ENCODE measurements at places on chromosomes 3 and 15.

- DNase-seq, result no peak
Measured at GRCh38 chr3:15038306-15038705, 26.8 kb downstream of the MRPS25 start.

DNA sequence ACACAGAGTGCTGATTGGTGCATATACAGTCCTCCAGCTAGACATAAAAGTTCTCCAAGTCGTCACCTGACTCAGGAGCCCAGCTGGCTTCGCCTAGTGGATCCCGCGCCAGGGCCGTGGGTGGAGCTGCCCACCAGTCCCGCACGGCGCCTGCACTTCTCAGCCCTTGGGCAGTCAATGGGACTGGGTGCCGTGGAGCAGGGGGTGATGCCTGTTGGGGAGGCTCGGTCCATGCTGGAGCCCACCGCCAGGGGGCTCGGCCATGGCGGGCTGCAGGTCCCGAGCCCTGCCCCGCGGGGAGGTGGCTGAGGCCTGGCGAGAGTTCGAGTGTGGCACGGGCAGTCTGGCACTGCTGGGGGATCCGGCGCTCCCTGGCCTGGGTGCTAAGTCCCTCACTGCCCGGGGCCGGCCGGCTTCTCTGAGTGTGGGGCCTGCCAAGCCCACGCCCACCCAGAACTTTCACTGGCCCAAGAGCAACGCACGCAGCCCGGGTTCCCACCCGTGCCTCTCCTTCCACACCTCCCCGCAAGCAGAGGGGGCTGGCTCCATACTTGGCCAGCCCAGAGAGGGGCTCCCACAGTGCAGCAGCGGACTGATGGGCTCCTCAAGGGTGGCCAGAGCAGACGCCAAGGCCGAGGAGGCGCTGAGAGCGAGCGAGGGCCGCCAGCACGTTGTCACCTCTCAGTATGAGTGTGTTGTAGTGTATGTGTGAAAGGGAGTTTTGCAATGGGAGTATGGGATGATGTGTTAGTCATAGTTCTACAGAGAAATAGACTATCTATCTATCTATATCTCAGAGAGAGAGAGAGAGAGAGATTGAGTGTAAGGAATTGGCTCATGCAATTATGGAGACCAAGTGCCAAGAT lies 69.0 kb downstream of the UBE2E2 start:
- no peak for DNase-seq

DNA sequence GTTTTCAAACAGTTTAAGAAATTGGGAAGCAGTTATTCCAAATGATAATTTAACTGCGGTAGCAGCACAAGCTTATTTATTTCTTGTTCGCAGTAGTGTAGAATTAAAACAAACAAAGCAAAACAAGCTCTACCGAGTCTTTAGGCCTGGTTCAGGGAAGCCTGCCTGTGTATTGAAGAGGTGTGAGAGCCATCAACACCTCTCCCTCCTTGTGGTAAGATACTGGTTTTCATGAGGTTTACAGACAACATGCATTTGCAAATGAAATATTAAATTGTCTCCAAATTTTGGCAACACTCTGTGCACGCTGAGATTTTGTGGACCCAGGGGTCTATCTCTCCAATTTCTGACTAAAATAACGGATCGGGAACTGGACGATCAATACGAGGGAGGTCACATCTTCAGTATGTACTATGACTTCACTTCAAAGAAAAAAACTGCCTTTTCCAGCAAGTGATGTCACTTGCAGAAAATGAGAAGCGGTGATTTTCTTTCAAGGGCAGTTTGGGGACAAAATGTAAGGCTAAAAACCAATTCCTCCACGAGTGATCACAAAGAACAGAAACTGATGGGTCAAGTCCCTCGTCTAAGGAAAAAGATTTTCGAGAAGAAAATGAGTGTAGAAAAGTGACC lies 721 bp downstream of the ATR start:
- no peak for DNase-seq

DNA sequence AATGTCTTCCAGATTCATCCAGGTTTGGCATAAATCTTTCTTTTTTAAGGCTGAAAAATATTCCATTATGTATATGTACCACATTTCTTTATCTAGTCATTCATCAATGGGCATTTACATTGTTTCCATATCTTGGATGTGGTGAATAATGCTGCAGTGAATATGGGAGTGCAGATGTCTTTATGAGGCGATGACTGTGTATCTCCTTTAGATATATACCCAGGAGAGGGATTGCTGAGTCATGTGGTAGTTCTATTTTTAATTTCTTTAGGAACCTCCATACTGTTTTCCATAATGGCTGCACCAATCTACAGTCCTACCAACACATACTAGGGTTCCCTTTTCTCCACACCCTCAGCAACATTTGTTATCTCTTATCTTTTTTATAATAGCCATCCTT lies 96.3 kb downstream of the LRRC28 start:
- DNase-seq, result no peak

DNA sequence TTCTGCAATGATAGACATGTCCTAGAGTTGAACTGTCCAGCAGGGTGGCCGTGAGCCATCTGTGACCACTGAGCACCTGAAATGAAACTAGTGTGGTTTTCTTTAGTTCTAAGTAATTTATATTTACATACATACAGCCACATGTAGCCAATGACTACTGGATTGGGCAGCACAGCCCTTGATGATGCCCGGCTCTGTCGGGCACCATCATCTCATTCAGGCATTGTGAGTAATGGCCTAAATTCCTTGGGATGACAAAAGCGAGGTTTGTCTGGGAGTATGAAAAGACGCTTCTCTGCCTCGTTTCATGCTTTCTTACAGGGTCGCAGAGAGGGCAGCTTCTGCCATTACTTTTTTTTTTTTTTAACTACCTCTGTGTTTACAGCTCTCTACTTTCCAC lies 251.9 kb upstream of the HES1 start:
- no peak for DNase-seq

GRCh38 chr3:182045736-182046135 lies 334.0 kb downstream of the SOX2 start:
- DNase-seq, result no peak

DNA sequence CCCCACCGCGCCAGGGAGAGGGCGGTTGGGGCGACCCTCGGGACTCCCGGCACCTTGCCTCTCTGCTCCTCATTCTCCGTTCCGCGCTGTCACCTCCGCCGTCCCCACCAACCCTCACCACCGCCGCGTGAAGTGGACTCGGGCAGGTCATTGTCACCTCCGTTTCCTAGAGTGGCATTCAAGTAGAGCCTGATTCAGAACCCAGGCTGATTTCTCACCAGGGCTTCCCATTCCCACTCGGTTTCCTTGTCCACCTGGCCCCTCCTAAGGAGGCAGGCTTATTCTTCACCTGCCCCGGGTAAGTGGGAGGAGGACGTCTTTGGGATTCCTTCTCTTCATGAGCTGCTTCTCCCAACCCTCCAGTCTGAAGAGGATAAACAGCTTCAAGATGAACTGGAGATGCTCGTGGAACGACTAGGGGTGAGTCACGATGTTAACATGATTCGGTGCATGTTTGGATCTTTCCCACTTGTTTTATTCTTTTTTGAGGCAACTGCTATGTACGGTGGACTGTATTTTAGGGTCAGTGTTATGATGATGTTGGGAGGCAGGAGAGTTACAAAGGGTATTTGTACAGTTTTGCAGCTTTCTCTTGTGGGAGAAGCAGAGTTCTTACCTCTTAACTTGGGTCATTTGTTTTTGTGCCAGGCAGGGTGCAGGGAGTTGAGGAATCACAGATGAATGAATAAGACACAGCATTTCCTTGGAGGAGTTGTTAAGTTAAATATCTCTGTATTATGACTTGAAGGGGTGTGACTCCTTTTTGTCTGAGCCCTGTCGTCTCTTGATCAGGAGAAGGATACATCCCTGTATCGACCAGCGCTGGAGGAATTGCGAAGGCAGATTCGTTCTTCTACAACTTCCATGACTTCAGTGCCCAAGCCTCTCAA lies 692 bp downstream of the PSMD2 start:
- DNase-seq, result no peak

- DNase-seq, result no peak
Measured at GRCh38 chr3:54433846-54434245, 311.5 kb downstream of the CACNA2D3 start.

Data from NCI-H1417 treated with DMSO at 0.1 percent for 48 hours (cell line).